Suppressor macrophage (primary cell): ENCODE measurements at places on chromosomes 2 and 18.

DNA sequence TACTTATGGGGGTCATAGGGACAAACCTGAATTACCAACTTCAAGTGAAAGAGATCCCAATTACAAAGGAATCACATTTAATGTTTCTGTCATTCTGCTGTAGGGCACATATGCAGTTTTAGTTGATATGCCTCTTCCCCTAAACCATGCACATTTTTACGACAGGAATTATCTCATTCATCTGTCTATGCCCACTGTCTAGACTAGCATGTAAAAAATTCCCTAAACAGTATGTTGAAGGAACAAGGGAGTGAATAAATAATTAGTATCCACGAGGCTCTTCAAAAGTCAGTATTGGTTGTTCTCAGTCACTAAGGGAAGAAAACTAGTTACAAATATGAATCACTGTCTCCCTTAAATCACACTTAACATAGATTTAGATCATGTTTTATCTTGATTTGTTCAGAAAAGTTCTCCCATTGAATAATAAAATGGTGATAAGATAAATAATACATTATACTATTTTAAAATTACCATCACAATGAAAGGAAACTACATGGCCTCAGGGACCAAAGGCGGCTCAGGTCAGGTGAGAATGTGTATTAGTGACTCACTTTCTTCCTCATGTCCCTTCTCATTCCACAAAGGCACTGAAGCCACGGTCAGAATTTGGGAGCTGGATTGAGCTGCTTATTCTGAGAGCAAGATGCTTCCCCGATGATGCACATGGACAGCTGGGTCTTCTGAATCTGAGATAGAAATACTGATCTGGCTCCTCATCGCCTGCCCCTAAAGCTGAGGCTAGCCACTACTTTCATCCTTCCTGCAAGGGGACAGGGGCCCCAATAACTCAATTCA is 29.1 kb downstream of the DYM start:
- no peak for DNase-seq

DNA sequence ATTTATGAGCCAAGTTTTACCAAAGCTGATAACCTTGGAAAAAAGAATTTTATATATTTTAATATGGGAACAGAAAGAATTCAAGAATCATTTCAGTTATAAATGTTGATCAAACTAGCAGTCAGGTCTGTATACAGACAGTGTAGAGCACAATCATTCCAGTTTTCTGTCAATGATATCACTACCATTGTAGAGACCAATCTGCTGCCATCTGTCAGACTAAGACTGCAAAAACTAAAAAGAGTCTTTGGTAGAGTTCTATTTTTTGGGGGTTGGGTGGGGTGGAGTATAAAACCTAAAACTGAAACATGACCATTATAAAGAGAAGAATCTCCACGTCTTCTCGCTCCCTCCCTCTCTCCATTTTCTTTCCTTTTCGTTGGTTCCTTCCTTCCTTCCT is 204.7 kb upstream of the UBE2E3 start:
- DNase-seq, result no peak

DNA sequence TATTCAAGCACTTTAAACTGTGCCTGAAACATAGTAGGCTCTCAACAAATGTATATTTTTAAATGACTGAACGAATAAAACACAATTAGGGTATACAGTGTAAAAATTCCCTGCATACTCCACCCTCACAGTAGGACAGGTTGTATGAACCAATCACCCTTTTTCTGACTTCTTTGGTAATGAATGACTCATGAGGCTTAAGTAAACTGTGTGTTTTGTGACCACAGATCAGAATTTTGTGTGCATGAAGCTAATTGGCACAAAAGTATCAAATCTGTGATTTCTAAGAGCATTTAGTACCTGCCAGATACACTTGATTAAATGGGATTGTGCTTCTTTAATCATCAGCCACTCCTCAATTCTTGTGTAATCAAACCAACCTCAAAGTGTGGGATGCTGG is 109.9 kb upstream of the MAP4K3 start:
- DNase-seq, result peak; percentile 7

- no peak for DNase-seq
Observed at GRCh38 chr2:170892391-170892951, 36.6 kb upstream of the GORASP2 start.

DNA sequence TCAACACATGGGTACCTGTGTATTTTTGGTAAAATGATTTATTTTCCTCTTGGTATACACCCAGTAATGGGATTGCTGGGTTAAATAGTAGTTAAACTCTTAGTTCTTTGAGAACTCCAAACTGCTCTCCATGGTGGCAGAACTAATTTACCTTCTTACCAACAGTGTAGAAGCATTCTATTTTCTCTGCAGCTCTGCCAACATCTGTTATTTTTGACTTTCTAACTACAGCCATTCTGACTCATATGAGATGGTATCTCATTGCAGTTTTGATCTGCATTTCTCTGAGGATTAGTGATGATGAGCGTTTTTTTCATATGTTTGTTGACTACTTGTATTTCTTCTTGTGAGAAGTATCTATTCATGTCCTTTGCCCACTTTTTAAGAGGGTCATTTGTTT is 180.6 kb downstream of the FSIP2 start:
- no peak for DNase-seq

GRCh38 chr2:129794540-129794939 is 184.9 kb upstream of the RAB6C start:
- DNase-seq, result no peak

- DNase-seq, result peak; percentile 97
Observed at GRCh38 chr2:20650877-20651730, at the start of gene HS1BP3. HS1BP3 (minus strand) TSS chr2:20651098; CDS start chr2:20651063, 35 bp downstream.

DNA sequence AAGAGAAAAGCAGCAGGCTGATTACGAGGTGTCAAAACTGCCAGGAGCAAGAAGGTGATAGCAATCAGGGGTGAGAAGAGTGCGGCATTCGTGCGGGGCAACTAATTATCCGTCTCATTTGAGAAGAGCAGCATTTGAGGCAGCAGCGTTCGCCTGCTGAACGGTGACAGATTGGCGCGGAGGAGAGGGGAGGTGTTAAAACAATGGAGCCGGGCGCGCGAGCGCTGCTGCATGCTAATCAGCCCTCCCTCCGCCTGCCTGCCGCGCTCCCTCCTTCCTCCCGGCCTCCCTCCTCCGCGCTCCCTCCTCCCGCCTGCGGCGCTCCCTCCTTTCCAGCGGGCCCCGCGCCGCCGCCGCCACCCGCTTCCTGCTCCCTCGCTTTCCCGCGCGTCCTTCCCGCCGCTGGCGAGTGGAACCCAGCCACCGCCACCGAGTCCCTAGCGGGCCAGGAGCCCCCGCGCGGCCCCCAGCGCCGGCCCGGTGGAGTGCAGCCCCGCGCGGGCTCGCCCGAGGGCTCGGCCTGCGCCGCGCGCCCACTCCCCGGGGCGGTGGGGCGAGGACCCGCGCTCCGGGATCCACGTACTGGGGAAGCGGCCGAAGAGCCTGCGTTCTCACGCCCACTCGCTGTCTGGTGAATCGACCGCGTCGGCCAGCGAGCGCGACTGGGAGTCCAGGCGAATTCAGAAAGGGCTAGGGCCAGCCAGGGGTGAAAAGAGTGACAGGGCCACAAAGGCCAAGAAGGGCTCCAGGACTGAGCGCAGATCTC is 69.5 kb upstream of the PSMD14 start:
- DNase-seq, result peak; percentile 59

DNA sequence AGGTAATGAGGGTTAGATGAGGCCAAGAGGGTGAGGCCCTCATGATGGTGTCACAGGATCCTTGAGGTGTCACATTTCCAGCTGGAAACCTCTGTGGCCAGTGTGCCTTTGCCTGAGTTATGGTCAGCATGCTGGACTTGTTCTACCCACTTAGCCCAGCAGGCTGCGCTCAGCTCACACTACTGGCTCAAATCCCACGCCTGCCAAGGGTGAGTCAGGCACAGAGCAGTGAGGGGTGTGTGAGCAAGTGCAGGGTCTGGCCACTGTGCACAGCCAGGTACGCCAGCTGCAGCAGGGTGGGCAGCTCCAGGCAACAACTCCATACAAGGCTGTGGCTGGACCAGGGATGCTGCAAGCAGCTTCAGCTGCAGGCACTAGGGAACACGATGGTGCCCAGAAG is 616.6 kb upstream of the FSHR start:
- DNase-seq, result peak; percentile 12

DNA sequence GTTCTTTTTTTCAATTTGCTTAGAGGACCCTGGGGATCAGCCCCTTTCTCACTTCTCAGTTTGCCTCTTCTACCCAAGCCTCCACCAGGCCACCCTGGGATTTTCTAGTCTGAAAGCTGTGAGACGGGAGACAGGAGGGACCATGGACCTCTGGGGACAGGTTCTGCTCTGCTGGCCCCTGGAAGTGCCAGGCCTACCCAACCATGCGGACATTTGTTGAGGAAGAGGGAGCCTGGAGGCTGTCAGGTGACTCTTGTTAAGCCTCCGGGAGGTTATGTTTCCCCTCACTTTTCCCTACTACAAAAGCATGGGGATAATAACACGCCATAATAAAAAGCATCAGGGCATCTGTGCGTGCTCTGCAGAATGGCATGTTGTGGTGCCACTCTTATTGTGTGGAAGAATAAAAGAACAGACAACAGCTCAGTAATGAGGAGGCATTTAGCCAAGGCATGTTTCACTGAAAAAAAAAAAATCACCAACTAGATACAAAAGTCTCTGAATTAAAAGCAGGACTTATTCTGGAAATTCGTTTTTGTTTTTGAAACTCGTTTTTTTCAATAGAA is 48.3 kb upstream of the PLA2R1 start:
- no peak for DNase-seq
